AML-193 (cell line): ENCODE measurements at places on chromosomes 1 and 21.

GRCh38 chr1:211677659-211678058 is 2.2 kb upstream of the NEK2 start:
- DNase-seq: no peak

- no peak for DNase-seq
These were observed 3.0 kb downstream of the ALX3 start for GRCh38 chr1:110067479-110067892.

GRCh38 chr21:23247334-23247733 is 2249.1 kb downstream of the NCAM2 start:
- DNase-seq: no peak

- peak; percentile 30 for DNase-seq
These were observed 81.5 kb downstream of the PTGER3 start for GRCh38 chr1:70966018-70966638.

- DNase-seq: no peak
These were observed 50.5 kb upstream of the GADD45A start for GRCh38 chr1:67634396-67634935.

DNA sequence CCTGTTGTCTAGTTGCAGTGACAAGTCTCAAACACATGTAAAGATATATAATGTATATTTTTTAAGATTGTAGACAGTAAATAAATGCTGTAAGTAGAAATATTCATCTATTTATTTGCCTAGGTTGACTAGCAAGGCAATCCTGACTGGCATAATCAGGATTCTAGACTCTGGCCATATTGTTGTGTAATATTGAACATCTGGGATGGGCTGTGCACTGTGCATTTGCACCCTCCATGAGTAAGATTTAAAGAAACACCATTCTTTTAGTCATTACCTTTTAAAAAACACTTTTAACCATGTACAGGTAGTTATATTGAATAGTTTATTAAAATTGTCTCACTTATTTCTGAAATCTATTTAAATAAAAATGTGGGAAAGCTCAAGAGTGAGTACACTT is 32.4 kb downstream of the RASAL2 start:
- no peak for DNase-seq

DNA sequence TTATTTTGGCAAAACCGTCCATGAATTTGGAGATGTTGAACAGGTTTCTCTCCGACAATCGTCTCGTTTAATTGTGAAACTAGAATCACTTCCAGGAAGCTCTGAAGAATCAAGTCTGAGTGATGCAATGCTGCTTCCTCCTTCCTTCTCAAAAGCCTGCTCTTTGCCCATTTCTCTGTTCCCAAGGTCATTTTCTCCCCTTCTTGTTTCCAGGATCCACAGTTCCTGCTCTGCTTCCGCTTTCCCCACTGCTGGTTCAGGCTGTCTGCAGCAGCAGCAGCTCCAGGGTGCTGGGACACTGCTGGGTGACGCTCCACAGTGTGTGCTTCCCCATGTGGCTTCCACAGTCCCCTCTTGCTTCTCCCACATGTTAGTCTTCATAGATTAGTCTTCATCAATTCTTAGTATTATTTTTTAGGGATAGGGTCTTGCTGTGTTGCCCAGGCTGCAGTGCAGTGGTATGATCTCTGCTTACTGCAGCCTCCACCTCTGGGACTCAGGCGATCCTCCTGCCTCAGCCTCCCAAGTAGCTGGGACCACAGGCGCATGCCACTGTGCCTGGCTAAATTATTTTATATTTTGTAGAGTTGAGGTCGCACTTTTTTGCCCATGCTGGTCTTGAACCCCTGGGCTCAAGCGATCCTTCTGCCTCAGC is 156.2 kb downstream of the DYRK1A start:
- no peak for DNase-seq

DNA sequence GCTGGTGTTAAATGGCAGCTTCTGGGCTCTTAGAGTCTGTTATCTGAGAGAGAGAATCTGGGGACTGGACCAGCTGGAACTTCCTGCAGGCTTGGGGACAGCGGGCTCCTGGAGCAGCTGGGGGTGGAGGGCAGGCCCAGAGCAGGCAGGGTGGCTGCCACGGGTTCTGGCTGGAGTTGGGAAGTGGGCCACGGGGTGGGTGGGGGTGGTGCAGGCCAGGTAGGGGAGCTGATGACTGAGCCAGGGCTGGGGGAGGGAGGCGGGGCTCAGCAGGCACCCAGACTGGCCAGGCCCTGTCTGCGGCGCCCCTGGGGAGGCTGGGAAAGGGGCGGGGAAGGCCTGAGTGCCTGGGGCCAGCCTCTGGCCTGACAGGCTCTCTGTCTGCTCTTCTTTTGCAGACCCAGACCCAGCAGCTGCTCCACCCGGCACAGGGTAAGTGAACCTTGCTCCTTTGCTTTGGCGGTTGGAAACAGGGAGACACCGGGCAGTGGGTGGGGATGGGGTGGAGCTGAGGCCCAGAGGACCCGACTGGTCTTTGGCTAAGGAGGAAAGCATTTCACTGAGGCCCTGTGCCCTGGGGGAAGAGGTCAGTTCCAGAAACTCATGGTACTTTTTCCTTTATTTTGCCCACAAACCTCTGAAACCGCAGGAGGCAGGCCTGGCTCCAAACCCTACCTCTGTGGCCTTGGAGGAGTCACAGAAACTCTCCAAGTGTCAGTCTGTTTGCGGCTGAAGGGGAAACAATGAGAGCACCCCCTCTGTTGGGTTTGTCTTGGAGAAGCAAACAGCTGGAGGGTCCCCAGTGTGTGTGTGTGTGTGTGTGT is 48.8 kb downstream of the ARHGEF10L start:
- no peak for DNase-seq

DNA sequence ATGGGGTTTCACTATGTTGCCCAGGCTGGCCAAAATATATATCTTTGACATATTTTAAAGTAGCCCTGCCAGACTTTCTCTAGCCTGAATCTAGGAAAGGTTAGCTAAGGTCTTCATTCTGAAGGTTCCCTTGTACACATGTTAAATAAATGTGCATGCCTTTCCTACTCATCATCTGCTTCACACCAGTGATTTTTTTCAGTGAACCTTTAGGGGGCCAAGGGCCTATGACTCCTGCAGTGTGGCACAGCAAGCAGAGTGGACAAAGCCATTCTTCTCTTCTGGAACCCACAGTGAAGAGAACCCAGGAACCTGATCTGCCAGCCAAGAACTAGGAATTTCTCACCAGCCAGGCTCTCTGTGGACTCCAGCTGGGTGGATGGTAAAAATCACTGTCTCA is 22.9 kb downstream of the CBR1 start:
- DNase-seq: no peak

DNA sequence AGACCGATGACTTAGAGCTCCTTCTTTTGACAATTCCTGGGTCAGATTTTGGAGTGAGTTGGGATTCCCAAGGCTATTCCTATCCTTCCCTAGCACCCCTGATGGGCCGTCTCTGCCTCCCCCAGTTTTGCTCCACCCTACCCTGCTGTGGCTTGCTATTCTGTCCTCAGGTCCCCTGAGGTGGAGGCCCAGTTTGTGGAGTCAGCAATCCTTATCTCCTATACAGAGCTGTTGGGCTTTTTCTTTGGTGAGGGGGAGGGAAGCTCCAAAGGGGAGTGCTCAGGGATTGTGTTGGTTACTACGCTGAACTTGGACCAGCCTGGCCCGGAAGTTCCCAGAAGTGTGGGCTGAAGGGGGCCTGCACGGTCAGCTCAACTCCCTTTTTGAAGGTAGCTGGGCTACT is 7.6 kb downstream of the SESN2 start:
- no peak for DNase-seq

DNA sequence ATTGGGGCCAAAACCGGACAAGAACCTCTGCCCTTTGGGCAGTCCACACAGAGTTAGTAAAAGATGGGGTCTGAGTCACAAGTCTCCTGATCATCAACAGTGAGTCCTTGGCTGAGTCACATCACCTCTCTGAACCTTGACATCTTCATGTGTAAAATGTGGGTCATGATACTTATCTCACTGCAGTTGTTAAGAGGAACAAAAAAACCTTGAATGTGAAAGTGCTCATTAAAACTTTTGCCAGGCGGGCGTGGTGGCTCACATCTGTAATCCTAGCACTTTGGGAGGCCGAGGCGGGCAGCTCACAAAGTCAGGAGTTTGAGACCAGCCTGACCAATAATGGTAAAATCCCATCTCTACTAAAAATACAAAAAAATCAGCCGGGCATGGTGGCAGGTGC is 15.7 kb downstream of the S100A16 start:
- no peak for DNase-seq

- DNase-seq: no peak
These were observed 142.0 kb upstream of the IGSF21 start for GRCh38 chr1:17965515-17966100.

DNA sequence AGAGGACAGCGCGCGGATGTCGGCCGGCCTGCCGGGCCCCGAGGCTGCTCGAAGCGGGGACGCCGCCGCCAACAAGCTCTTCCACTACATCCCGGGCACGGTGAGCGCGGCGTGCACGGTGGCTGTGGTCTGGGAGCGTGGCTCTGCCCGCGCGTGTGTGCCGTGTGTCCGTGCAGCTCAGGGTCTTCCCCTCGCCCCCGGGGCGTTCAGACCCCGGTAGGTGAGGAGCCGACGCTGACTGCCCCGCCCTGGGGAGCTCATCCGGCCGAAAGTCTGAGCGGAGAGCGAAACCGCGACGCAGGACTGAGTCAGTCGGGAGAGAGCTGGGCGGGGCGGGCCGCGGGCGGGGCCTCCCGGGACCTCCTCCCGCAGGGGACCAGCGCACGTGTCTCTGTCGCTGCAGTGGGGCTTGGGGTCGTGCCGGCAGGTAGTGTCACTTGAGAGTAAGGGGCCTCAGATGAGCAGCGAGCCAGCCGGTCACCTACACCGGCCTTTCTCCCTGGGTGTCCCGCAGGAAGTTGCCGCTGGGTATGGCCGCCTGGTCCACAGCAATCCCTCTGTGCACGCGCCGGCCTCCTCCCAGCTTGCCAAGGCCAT is 520 bp downstream of the PLEKHN1 start:
- DNase-seq: peak; percentile 41

- no peak for DNase-seq
These were observed 14.9 kb upstream of the SMIM12 start for GRCh38 chr1:34874296-34874952.

DNA sequence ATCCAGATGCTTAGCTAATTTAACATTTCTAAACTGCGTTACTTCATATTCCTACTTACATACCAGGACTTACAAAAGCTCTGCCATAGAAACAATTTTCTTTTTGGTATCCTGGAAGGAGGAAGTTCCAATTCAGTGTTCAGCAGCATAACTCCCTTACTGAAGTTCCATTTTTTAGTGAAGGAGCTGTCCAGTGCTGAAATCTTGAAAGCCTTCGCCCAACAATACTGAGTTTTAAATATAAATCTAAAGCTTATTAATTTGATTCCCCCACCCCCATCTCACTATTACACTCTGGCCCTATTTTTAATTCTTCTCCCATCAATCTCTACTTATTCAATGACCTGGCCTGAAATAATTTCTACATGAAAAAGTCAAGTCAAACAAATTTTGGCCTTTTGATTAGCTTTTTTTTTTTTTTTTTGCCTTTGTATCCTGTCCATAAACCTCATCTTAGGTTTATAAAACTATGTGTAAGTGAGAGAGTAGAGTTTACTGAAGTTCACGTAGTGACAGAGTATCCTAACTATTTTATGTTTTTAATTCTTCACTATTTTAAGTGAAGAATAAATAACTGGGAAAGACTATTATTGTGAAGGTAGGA is 323.0 kb upstream of the PLD5 start:
- DNase-seq: peak; percentile 25

DNA sequence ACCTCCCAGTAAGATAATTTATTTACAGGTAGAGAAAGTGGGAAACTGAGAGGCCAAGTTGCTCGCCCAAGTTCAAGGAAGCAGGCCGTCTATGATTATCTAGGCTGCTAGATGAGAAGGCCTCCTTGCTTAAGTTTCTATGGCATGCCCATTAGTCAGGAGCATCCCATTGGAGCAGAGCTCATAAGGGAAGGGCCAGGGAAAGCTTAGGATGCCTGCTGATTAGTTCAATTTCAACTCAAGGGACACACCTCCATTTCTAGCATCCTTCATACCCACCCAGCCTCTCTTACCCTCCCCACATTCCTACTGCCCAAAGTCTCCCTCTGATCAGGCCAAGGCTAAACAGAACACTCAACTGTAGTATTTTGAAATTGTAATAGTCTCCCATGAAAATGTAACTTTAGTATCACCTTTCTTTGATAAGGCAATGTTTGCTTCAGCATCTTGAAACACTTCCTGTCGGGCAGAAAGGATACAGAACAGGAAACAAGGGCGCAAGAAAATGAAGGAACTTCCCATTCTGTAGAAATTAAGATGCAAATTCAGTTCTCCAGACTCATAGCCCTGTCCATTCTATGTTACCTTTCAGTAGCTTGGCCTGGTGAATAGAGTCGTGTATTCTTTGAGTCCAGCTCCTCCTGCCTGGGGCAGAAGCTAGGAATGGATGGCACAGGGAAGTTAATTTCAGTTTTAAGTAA is 46.3 kb upstream of the TARBP1 start:
- DNase-seq: peak; percentile 49

DNA sequence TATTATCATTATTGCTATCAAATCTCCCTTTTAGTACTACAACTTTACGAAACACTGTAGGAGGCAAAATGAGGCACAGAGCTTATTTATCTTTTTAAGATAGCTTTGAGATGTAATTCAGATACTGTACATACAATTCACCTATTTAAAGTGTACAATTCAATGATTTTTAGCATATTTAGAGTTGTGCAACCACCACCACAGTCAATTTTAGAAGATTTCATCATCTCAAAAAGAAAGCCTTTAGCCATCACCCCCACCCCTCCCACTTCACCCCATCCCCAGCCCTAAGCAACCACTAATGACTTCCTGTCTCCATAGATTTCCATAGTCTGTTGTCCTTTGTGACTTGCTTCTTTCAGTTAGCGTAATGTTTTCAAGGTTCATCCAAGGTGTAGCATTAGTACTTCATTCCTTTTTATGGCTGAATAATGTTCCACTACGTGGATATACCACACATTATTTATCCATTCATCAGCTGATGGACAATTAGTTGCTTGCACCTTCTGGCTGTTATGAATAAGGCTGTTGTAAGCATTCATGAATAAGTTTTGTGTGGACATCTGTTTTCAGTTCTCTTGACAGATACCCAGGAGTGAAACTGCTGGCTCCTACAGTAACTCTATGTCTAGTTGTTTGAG is 9.4 kb upstream of the CAPN9 start:
- no peak for DNase-seq

GRCh38 chr1:22341791-22342605 is 109.7 kb upstream of the ZBTB40 start:
- DNase-seq: no peak

DNA sequence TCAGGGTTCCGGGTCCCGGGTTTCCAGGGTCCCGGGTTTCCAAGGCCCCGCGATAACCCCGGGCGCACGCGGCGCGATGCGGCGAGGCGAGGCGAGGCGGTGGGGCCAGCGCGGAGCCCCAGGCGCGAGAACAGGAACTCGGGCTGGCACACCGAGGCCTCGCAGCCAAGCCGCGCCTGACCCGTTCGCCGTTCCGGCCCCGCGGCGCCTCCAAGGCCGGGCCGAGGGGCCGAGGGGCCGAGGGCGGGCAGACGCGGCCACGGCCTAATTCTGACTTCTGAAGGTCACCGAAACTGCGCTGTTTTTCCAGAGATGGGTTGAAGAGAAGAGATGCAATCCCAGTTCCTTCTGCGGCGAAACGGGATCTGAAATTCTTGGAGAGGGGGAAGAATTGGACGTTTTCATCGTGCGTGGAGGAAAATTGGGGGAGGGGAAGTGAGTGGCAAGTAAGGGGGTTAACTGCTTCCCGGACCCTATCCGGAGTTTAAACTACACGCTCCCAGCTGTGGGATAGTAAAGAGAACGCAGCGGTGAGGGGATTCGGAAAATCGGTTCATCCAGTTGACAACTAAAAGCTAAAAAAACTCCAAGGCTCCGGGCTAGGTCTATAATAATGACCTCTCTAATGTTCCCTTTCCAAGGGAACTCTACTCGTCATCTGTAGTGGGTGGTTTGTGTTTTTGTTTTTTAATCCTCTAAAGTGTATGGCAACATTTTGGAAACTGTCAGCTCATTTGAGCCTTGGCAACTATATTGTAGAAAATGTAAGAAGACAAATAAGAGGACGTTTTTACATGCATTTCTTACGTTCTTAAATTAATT is 8.2 kb downstream of the TBX15 start:
- no peak for DNase-seq
